Calu3 (cell line): ENCODE measurements at places on chromosomes 4 and X. TPM values are rescaled to one million over a fixed set of nuclear protein-coding genes. Genes with fewer than 3 reads are reported as not detected.

Gene CT45A8
- total RNA-seq, result not detected in 2 replicates

- no peak overlapping the region for H3K27ac ChIP-seq
- no peaks in the 10 kb centered on the region for H3K27me3 ChIP-seq
- no peak overlapping the region for H3K4me3 ChIP-seq
- H3K36me3 ChIP-seq, result no peaks in the 10 kb centered on the region
- no peak for DNase-seq
- no peaks in the 10 kb centered on the region for H3K4me1 ChIP-seq
Observed at GRCh38 chrX:66399273-66399672, 235.2 kb downstream of the HEPH start.

DNA sequence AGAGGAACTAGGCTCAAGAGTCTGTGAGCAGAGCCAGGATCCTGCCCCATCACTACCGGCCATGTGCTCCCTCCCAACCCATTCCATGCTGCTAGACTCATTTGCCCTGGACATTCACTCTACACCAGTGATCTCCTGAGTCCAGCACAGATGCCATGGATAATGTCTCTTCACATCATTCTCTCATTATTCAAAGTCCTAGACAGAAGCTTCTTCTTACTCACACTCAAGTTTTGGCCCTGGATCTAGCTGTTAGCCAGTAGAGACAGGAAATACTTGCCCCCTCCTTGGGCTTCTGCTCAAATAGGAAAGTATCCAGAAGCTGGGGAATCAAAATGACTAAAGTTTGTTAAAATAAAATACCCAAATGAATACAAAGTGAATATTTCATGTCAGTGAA is 266.8 kb upstream of the LDB2 start:
- no peak overlapping the region for H3K4me3 ChIP-seq
- no peak for DNase-seq
- no peak overlapping the region for H3K27ac ChIP-seq
- H3K36me3 ChIP-seq, result no peaks in the 10 kb centered on the region

DNA sequence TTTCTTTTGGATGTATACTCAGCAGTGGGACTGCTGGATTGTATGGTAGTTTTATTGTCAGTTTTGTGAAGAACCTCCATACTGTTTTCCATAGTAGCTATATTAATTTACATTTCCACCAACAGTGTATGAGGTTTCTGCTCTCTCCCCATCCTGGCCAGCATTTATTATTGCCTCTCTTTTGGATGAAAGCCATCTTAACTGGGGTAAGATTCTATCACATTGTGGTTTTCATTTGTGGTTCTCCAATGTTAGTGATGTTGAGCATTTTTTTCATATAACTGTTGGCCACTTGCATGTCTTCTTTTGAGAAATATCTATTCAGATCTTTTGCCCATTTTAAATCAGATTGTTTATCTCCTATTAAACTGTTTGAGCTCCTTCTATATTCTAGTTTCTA is 27.6 kb downstream of the QRFPR start:
- no peaks in the 10 kb centered on the region for H3K36me3 ChIP-seq
- no peak overlapping the region for H3K4me3 ChIP-seq
- DNase-seq, result no peak
- no peak overlapping the region for H3K27ac ChIP-seq
- peaks cover 1% of the 10 kb centered on the region for H3K4me1 ChIP-seq

DNA sequence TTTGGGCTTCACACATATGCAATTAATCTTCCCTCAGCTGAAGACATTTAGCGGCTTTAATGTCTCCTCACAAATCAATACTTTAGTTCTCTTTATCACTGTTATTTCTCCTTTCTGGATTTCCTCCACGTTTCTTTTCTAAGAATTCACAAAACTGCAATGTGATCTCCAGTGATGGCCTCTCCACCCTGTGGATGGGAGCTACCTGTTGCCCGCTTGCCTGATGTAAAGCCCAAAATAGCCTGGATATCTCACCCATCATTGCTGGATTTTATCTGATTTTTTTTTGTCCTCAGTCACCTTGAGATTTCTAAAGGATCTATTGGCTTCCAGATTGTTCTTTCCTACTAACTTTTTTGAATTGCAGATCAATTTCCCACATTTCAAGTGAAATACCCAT is 129.3 kb upstream of the FAM241A start:
- H3K36me3 ChIP-seq, result no peaks in the 10 kb centered on the region
- no peak for DNase-seq
- no peak overlapping the region for H3K27ac ChIP-seq
- H3K27me3 ChIP-seq, result no peaks in the 10 kb centered on the region
- no peak overlapping the region for H3K4me3 ChIP-seq
